ENCODE measurements at places on chromosomes 5 and 9.

- DNase-seq: no peak
Observed at GRCh38 chr9:7739595-7739994, 60.0 kb downstream of the DMAC1 start.

- no peak for DNase-seq
Observed at GRCh38 chr5:156498226-156498980, 171.4 kb downstream of the SGCD start.

DNA sequence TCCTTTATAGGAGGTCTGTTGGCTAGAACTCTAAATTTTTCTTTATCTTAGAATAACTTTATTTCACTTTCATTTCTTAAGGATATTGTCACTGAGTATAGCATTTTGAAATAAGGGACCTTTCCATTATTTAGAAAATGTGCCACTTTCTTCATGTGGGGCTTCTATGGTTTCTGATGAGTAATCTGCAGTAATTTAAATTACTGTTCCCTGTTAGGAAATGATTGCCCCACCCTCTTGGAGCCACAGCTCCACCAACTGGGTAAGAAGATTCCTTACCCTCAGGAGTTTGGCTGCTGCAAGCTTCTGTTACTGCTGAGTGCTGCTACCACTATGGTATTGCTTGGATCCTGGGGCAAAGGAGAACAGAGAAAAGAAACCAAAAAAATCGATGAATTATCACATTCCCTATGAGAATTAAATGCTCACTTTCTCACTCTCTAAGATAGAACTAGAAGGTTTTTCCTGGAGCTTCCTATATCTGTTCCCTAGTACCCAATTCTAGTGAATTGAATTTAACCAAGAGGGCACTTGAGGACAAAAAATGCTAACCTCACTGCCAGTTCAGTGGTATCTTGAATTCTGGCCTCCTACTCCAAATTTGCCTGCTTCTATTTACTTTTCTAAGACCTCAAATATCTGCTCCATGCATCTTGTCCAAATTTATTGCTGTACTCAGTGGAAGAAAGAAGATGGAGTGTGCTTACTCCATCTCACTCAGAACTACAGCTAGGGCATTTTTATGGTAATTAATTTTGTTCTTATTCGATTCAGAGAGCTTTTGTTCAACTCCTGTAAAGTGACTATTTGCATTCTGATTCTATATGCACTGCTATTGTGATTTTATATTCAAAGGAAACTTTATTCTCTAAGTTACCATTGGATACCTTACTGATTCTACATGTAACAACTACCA is 2111.3 kb downstream of the MAT2B start:
- no peak for DNase-seq

- no peak for DNase-seq
Observed at GRCh38 chr9:125549891-125550885, 156.8 kb downstream of the MAPKAP1 start.

- DNase-seq: no peak
Observed at GRCh38 chr5:74482990-74483389, 157.5 kb downstream of the ENC1 start.

GRCh38 chr5:173663352-173664153 is 47.1 kb upstream of the BOD1 start:
- DNase-seq: no peak

GRCh38 chr9:12774861-12775678 is at the start of gene LURAP1L:
LURAP1L (plus strand) TSS chr9:12775020; CDS start chr9:12775716, 696 bp downstream.
- no peak for DNase-seq

DNA sequence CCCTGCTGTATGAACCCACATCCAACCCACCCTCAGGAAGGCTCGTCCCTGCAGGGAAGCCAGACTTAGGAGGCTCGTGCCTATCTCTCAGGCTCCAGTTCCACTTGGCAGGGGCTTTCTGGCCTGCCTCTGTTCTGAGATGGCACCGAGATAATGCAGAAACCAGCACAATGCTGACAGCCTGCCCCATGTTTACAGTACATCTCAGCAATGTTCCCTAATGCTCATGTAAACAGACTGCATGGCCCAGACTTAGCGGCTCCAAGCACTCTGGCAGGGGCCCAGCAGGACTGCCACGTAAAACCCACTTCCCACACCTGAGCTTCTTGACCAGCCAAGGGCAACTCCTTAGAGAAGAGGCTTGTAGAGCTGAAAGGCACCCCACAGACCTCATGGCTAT is 499.5 kb upstream of the BRINP1 start:
- no peak for DNase-seq

GRCh38 chr9:129014608-129015007 is 13.5 kb downstream of the SH3GLB2 start:
- DNase-seq: no peak

DNA sequence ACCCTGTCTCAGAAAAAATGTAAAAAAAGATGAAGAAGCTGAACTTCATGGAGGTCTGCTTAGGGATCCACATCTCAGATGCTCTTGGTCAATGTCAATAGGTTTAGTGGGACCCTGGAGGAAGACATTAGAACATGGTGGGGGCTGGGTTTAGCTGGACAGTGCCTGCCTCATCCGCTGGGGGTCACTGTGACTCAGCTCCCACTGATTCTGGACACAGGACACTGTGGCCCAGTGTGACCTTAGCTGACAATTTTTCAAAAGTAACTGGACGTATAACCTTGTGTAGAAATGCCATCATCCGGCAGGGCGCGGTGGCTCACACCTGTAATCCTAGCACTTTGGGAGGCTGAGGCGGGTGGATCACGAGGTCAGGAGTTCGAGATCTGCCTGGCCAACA is 7.3 kb upstream of the HNRNPAB start:
- DNase-seq: no peak

- DNase-seq: no peak
Observed at GRCh38 chr5:346229-346935, 24.9 kb downstream of the AHRR start.

DNA sequence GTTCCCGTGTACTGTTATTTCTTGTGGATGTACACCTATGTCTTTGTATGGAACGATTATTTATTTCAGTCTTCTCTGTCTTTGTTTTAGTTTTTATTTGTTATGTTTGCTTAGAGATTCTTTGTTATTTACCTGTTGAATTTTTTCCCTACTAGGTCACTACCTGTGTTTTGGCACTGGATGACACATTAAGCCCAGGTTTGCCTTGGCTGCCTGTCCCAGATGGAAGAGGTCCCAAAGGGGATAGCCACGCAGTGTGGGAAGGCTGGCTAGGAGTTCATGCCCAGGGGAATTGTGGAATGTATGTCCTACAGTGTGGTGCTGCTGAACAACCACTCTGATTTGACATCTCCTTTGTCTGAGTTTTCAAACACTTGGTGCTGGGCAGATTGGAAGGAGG is 15.6 kb upstream of the SLC36A2 start:
- no peak for DNase-seq

GRCh38 chr5:154368041-154368800 is 77.6 kb upstream of the SAP30L start:
- DNase-seq: no peak

- no peak for DNase-seq
Observed at GRCh38 chr5:91343916-91344315, 39.2 kb downstream of the ARRDC3 start.

DNA sequence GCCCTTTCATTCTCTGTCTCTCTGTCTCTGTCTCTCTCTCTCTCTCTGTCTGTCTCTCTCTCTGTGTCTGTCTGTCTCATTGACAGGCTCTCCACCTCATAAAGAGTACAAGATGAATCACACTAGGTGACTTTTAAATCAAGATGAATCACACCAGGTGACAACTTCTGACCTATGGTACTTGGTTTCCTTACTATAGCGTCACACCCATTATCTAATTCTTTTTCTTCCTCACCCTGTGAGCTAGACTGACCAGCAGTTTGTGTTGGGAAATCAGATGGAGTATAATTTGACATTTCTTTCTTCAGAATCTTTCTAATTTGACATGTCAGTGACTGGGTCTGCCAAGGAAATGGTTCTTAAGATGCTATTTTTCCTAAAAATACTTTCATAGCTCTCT is 232.9 kb downstream of the ARRDC3 start:
- DNase-seq: no peak

DNA sequence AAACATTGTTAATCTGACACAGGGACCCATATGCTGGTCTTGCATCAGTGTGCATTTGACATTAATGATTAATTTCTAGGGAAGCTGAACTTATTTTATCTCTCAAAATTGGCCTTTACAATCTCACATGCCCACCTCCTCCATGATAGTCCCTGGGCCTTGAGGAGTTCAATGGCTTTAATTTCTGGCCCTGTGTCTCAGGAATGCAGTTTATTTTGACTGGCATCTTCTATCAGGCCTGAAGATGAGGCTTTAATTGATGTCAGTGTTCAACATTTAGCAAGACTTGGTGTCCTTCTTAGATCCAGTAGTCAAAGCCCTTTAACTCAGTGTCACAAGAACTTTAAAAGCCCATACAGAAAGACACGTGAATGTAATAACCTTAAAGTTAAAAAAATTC is 10.5 kb upstream of the CLTB start:
- DNase-seq: no peak

GRCh38 chr5:71757590-71758543 is 38.8 kb downstream of the CARTPT start:
- DNase-seq: no peak

DNA sequence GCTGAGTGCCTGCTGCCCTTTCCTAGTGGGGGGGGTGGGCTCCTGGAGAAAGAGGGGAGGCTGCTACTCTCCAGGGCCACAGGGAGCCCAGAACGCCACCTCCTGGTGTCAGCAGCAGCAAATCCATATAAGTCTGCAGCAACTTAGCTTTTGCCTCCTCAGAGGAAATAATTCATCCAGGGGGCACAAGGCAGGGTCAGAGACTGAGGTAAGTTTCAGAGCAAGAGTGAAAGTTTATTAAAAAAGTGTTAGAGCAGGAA is 4.0 kb upstream of the CLPTM1L start:
- no peak for DNase-seq

DNA sequence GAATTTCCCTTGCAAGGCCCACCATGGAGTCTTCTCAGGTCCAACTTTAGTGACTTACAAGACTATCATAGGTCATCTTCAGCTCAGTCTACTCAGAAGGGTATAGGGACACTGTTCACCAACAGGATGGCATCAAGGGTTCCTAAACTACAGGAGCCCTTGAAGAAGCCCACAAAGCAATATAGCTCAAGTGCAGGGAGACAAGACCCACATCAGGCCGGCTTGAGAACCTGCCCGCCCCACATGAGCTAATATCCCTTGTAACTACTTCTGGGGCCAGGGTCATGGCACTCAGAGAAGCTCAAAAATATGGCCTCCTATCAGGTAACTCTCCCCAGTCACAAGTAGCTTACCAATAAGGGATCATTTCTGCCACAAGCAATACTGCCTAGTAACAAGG is 249.9 kb downstream of the CDK5RAP2 start:
- DNase-seq: no peak

GRCh38 chr5:150058480-150059126 is 27.8 kb downstream of the CSF1R start:
- no peak for DNase-seq

DNA sequence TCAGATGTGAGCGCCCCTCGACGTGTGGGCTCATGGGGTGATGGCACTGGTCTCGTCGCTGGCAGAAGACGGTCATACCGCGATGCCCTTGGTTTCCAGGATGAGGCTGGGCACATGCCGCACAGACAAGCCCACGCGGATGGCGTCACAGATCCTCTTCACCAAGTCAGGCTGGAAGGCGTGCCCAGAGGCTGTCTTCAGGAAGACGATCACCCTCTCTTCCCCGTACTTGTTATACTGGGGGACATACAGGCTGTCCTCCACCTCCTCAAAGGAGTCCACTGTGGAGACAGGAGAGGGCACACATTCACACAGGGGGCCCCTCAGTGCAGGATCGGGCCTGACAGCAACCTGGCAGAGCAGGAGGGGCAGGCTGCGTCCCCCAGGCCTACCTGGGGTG is 41.9 kb upstream of the ZNF354A start:
- DNase-seq: no peak

GRCh38 chr9:124789531-124789930 is 12.6 kb downstream of the OLFML2A start:
- DNase-seq: no peak

- DNase-seq: no peak
Observed at GRCh38 chr9:127196826-127197145, 67.8 kb upstream of the GARNL3 start.

- no peak for DNase-seq
Observed at GRCh38 chr5:146716636-146717035, 161.9 kb downstream of the PPP2R2B start.

DNA sequence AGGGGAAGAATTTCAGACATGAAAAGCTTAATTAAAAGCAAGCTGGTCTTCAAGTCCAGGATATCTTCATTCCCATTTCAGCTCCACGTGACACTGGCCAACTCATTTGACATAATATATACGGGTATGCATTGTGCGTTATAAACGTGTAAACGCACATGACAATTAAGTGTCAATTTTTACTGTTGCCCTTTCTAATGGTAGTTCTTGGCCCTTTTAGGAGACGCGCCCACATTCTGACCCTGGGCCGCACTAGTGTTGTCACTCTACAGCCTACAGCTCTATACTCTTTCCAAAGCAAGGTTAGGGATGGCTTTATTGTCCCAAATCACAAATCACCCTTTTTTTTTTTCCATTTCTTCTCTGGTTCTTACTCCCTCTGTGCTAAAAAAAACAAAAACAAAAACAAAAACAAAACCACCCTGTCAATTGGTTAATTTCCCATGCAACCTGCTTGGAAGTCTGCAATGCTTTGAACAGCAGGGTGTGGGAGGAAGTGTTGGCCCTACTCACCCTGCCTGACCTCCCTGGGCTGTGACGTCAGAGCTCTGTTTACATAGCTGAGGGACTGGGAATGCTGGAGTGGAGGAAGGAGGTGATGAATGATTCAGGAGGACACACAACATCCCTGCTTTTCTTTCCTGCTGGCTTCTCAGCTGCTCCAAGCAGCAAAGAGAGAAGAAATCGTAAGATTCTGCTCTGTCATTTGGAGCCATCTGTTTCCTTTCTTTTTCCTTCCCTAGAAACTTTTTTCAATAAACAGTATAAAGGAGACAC is 19.3 kb downstream of the RFK start:
- no peak for DNase-seq

DNA sequence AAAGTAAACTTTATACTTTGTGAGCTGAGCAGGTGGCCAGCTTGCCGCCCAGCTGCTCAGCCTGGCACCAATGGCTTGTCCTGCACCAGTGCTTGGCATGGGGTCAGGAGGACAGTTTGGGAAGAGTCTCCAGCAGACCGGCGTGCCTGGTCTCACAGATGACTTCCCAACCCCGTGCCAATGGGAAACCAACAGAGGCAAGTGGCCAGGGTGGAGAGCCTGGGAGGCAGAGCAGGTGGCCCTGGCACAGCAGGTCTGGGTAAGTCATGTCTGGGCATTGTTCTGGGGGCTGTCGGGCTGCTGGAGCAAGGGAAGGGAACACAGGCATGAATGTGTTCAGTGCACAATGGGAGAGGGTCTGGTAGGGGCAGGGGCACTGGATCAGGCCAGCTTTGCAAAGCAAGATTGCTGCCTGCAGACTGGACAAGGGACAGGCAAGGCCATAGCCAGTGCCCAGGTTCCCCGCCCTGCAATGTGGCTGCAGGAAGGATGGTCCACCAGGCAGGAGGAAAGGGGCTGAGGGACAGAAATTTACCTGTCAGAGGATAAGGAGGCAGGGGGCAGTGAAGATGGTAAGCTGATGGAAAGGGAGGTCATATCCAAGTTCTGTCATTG is 76.2 kb upstream of the ALDH1B1 start:
- DNase-seq: no peak

- no peak for DNase-seq
Observed at GRCh38 chr9:118121361-118121760, 417.2 kb downstream of the TLR4 start.

Measured in esophagus squamous epithelium (tissue), 5 donors.